AML-193 (cell line): ENCODE measurements at places on chromosomes 5 and 9.

DNA sequence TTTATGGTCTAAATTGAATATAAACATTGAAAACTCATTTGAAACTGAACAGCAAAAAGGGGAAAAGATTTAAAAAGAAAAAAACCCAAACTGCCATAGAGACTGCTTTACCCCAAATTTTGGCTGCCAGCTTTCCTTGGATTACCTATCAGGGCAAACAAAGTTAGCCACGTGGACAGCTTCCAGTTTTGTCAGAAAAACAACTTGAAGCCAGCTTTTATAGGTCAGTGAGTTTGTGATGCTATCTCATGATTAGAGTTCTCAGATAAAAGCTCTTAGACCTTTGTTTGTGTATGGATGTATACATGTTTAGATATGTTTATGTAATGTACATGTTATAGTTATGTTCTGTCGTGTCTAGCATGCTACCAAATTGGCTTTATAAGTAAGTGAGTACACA, 16.1 kb downstream of the FBP2 start:
- DNase-seq: no peak

DNA sequence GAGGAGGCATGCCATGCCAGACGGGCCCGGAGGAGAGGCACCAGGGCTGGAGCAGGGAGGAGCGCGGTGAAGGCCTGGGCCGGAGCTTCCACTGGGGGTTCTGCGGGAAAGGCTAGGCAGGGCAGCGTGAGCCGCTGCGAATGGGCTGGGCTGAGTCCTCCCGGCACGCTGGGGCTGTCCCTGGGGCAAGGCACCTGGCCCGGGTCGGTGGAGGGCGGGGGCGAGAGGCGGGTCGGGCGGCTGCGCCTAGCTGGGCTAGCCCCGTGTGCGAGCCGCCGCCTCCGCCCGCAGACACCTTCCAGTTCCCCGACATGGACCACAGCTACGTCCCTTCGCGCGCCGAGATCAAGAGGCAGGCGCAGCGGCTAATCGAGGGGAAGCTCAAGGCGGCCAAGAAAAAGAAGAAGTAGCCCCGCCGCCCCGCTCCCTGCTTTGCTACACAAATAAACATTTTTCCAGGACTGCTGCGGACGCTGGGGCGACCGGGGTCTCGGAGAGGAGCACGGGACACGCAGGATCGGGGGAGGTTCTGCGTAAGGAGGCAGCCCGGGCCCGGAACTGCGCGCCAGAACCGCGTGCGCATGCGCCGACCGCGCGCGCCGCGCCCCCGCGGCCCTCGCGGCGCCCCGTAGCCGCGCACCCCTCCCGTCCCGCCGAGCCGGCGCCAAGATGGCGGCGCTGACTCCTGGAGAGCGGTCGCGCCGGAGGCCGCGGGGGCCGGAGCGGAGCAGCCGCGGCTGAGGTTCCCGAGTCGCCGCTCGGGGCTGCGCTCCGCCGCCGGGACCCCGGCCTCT, at the start of gene RABL6:
RABL6 (plus strand) TSS at position 668 of the 794 bp plus-strand sequence. CDS start 249 bp downstream, outside the sequence.
- DNase-seq: peak; percentile 71

DNA sequence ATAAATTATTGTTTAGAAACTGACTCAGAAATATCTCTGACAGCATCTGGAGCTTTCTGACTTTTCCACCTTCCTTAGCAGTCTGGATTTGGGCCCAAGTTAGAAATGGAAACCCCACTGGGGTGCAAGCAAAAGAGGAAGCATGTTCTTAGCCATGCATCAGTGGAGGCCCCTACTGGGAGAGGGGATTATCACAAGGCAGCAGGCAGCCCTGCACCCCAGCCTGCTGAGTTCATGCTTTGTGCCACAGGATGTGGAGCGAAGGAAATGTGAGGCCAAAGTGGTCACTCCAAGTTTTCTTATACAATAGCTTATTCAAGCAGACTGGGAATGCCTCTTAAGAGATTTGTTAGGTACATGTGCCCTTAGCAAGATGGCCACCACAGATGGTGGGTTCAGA, 146.5 kb upstream of the TLX3 start:
- no peak for DNase-seq

DNA sequence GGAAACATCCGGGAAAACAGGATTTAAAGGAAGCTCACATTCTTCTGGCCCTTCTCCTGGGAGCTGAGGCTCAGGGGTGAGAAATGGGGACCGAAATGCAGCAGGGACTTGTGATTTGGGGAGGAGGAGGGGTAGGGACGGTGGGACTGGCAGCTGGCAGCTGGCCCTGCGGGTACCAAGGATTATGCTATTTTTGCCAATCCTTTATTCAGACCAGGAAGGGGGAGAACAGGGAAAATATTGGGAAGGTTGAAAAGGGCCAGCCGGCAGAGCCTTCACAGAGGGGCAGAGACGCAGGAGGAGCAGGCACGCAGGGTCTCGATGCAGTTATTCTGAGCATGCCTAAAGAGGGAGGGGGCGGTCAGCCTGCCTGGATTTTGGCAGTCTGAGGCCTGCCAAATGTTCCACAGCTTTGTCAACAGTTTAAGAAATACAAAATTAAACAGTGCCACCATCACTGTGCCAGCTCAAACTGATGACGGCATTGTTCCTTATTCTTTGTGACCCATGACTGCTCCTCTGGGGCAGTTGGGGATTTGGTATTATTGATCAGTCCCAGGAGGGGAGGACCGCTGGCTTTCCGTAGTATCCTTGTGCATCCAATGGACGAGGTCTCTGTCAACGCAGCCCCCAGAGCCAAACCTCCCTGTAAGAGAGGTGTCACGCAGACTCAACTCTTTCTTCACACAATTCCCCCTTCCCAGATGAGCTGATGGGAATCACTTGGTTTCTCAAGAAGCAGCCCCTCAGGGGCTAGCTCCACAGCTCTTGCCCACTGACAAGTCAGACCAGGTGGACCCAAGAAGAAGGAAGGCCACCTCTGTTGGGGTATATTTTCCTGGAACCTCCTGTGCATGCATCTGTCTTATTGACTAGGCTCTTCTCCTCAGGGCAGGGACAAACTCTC, 553.3 kb downstream of the BNC2 start:
- DNase-seq: no peak
